ENCODE measurements at places on chromosomes 13 and 19. TPM values are rescaled to one million over a fixed set of nuclear protein-coding genes. Genes with fewer than 3 reads are reported as not detected.

Gene SLC25A41
- not detected for total RNA-seq

Gene DAND5
- not detected for total RNA-seq

DNA sequence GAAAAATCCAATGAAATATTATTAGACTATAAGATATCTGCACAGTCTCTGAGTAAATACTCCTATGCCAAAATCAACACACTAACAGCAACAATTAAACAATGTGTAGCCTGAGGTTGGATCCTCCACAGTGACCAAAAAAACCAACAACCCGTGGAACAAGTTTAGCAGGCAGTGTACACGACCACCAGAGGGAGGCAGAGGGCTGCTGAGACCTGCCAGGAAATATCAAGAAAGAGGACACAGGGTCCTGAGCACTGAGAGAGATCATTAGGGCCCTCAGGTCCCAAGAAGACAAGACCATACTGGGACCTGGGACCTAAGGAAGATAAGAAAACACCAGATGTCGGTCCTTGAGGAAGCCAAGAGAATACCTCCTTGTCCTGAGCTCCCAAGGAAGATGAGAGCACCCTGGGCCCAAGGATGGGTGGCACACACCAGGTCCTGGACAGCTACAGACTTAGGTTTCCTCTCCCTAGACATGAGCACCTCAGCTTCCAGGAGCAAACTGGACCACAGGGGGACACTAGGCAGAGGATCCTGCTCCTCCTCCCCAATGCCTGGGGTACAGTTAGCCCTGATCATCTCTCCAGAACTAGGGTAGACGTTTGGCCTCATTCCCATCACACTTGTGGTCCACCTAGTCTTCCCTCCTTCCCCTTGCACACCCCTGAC is 822 bp upstream of the ZNF274 start:
- DNase-seq, result peak; percentile 32

Gene LDLR
- total RNA-seq, result 152 TPM

DNA sequence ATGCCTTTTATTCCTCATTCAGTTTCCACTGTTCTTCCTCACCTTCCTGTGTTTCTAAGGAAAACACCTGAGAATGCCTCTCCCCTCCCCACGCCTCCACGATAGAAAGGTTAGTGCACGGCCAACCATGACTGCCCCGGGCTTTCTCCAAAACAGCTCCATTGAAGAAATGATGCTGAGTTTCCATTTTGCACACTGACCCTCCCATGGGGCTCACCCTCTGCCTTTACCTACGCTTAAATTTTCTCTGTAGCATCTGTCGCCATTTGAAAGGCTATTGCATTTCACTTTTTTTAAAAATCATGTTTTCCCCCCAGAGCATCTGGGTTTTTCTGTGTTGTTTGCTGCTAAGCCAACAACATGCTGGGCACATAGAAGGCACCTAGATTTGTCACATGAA is 48.2 kb downstream of the ABCC4 start:
- no peak for DNase-seq

DNA sequence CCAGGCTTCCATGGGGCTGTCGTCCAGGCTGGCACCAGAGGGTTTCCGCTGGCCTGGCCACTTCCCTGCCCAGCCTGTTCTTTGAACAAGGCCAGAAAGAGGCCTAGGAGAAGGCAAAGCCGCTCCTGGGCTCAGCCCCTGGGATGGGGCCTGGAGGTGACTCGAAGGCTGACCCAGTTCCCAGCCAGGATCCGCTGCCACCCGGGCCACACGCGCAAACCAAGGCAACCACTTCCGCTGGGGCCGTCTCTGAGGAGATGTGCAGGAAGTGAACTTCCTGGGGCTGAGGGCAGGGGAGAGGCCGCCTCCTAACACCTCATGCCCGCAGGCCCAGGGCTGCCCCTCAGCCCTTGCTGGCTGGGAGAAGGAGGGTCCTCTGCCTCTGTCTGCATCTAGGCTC is 15.2 kb downstream of the PLEKHF1 start:
- DNase-seq, result no peak

DNA sequence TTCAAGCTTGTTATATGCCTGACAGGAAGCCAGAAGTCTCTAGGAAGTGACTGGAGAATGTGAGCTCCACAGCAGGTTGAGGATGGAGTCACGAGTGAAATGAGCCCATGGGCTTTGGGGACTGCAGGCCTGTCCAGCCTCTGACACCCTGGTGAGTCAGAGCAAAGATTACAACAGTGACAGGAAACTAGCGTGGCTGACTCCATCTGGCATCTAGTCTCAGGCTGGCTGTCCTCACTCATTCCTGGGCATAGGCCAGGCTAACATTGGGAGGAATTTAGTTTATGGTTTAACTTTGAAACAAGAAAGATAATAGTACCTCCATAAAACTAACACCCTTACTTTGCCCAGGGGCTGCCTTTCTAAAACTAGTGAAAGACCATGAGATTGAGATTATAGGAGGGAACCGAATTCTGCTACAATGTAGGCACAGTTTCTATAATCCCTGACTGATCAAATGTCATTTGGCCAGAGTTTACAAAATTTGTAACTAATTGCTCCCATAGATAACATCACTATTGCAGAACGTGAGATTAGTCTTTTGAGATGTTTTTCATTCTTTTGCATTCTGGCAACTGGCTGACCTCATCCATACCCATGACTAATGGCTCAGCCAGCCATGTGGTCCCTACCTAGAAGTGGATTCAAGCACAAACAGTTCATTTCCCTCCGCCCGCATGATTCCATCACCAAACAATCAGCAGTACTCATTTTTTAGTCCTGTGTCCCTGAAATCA is 28.4 kb downstream of the PSG1 start:
- peak; percentile 85 for DNase-seq

Gene PDS5B
- 11.7 TPM for total RNA-seq

DNA sequence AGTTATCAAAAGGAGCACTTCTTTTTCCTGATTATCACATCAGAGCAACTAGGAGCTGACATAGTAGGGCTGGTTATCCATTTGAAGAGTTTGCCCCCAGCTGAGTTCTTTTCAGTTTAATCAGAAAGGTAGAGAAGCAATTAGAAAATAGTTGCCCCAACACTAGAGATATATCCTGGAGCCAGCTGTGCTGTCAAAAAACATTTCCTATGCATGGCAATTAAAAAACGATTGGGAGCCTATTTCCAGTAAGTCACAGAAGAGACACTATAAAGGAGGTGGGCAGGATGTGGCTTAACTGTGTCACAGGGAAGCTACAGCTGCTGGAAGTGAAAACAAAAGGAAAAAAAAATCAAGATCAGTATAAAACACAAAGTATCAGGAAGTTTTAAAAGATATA is 155.7 kb upstream of the SLITRK1 start:
- no peak for DNase-seq

Gene FXYD7
- not detected for total RNA-seq

- DNase-seq, result no peak
Observed at GRCh38 chr13:23687614-23688013, 117.4 kb downstream of the TNFRSF19 start.

DNA sequence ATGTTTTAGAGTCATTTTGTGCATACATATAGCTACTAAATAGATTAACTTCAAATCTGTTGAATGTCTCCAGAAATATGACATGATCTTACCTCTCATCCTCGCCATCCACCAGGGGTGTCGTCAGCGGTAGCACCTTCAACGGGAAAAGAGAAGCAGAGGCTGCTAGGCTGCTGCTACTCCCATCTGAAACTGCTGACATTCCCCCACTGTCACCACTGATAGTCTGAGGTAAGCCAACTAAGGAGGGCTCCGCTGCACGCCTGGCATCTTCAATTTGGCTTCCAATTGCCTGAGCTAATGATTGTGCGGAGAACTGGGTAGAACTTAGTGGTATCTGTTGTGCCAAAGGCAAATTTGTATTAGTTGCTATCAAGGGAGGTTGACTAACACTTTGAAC is 3.1 kb downstream of the TSC22D1 start:
- DNase-seq, result no peak

DNA sequence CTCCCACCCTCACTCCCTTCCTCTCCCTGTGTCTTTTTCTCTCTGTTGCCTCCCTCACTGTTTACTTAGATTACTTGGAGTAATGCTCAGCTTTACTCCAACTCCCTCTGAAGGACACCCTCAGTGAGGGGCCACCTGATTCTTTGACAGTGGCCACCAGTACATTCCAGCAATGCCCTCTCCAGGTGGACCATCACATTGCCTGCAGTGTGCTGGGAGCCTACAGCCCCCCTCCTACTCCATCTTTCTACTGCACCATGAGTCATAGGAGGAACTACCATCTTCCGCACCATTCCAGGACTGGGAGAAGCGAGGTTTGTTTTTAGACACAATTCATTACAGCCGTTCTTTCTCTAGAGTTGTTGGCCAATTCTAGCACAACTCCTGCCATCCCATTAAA is 96.6 kb upstream of the POSTN start:
- DNase-seq, result no peak

DNA sequence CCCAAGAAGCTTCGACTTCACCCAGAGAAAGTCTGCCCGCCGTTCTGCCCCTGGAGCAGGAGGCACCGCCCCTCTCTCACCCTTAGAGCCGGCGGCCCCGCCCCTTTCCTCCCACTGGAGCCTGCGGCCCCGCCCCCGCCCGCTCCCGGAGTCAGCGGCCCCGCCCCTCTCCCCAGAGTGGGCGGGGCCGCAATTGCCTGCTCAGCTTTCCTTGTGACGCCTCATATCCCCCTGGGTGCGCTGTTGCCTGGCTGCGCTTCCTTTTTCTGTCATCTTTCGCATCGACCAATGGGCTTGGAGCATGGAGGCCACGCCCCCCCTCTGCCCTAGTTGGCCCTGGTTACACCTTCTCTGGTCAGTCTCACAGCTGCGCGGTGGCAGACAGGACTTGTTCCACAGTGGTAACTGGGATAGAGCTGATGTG is 38.2 kb upstream of the ZNF492 start:
- no peak for DNase-seq

Gene NCAN
- total RNA-seq, result 0.05 TPM

Gene VAV1
- total RNA-seq, result not detected

DNA sequence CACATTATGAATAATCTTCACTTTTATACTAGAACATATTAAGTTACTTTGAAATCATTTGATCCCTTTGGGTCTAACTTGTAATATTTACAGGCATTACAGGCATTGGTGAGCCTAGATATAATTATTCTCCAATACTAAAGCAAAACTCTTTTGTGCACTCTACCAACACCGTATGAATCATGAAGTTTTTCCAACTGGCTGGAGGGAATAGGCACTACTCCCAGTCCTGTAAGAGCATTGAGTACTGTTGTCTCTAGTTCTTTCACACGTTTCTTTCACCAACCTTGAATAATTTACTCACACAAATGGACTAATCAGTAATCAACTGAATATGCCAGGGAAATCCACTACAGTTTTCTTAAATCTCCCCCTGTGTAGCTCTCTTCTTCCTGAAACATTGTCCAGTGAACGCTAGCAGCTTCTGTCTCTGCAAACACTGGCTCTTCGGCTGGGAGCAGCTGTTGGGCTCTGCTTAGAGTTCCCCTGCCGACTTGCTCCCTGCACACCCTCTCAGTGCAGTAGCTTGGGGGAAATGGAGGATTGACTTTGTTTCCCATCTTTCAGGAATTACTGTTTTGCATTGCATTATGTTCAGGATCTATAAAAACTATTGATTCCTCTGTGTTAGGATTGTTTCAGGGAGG is 476.7 kb downstream of the RFC3 start:
- peak; percentile 62 for DNase-seq

- no peak for DNase-seq
Observed at GRCh38 chr19:29376855-29377354, 148.9 kb upstream of the VSTM2B start.

GRCh38 chr19:3768015-3768747 is 3.8 kb downstream of the RAX2 start:
- no peak for DNase-seq

DNA sequence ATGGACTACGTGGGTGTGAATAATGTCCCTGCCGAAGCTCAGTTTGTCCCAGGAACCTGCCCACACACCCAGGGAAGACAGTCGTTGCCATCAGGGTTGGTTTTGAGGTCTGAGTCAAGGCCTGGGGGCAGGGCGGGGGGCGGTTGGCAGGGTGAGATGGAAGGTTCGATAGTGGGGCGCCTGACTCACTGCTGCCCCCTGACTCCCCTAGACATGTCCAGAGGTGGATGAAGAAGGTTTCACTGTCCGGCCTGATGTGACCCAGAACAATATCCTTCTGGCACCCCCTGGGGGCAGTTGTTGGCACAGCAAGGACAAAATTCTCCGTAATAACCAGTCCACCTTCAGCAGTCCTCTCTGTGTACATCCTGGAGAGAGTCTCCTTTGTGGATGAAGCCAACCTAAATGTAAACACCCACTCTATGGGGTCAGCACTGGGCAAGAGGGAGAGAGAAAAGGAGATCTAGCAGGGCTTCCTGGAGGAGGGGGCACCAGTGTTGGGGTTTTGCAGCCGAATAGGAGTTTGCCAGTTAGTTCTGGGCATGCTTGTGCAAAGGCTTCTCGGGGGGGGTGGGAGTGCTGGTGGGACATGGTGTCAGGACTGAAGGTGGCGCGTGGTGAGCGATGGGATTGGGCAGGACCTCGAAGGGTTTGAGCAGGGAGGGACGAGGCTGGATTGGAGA is 19.6 kb upstream of the B3GNT3 start:
- peak; percentile 42 for DNase-seq

Gene RFPL4A
- total RNA-seq, result not detected

Gene KLHL1
- not detected for total RNA-seq

DNA sequence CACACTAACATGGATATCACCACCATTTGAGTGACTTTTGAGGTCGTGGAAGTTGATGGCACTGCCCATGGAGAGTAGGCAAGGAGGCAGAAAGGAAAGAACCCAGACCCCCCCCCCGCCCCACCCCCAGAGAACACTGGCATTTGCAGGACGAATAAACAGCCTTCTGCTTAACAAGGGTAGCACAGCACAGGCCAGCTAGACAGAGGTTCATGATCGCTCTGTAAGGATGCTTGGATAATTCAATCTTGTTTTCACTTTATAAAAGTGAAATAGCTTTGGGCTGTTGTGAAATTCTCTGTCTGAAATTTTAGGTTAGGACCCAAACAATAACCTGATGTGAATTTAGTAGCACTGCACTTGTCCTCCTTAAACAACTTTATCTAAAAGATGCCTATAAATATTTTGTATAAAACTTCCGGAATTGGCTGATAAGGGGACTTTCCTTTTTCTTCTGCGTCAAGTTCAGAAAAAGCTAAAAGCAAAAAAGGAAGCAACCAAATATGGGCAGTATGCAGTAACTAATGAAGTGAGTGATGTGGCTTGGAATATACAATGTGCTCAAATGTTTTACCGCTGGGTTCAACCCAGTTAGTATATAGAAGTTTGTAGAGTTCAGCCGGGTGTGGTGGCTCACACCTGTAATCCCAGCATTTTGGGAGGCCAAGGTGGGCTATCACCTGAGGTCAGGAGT is 163.7 kb downstream of the SHISA2 start:
- DNase-seq, result no peak

Gene STX10
- total RNA-seq, result 85.2 TPM

DNA sequence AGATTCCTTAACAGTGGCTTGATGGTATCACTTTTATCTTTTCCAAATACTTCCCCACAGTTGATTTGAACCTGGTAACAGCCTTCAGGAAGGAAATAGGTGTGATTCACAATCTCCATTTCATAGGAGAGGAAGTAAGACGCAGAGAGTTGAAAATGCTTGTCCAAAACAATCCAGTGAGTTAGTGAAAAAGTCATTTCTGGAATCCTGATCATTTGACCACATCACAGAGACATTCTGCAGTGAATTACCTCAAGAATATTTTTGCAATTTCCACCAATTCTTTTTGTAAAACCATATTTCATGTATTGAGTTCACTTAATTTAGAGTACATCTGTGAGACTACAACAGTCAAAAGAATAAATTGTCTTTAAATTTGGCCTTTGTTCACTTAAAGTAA is 292.8 kb downstream of the DCLK1 start:
- DNase-seq, result peak; percentile 80
